ENCODE measurements at places on chromosomes 4 and X. TPM values are rescaled to one million over a fixed set of nuclear protein-coding genes. Genes with fewer than 3 reads are reported as not detected.

DKC1 gene
- 120 TPM for total RNA-seq

GDPD2 gene
- total RNA-seq: 10.3 TPM

CCNQ gene
- total RNA-seq: 18.3 TPM

CLDN34 gene
- 0.19 TPM for total RNA-seq

TAPT1 gene
- 10.4 TPM for total RNA-seq

CYP4V2 gene
- 3.4 TPM for total RNA-seq

MTNR1A gene
- total RNA-seq: 1.4 TPM

CXCL11 gene
- total RNA-seq: 1.9 TPM

UXT gene
- total RNA-seq: 64.5 TPM

KIT gene
- 28.4 TPM for total RNA-seq

BANK1 gene
- total RNA-seq: 0.87 TPM

Measured in GM23338 (cell line).